Left colon (tissue), 2 donors: ENCODE measurements at places on chromosomes 3 and 15. TPM values are rescaled to one million over a fixed set of nuclear protein-coding genes. Genes with fewer than 3 reads are reported as not detected.

The GOLGA6A gene
- total RNA-seq: not detected

The HDC gene
- total RNA-seq: 0.40 TPM

The CSK gene
- 96.9 TPM for total RNA-seq

The SCN11A gene
- total RNA-seq: 0.61 TPM

The SLC22A13 gene
- total RNA-seq: 0.27 TPM

The HYAL1 gene
- 6.9 TPM for total RNA-seq

The EPHB1 gene
- 0.31 TPM for total RNA-seq

The GOLGA6L6 gene
- total RNA-seq: not detected

The TNIK gene
- 32.1 TPM for total RNA-seq

The IQCF5 gene
- not detected for total RNA-seq

The DENND6A gene
- total RNA-seq: 15.4 TPM

The CLDN16 gene
- 0.09 TPM for total RNA-seq

The SMARCC1 gene
- 55.6 TPM for total RNA-seq

The HTR3C gene
- not detected for total RNA-seq

The TTLL13 gene
- 0.58 TPM for total RNA-seq

The SERPINI2 gene
- not detected for total RNA-seq
